Activated gamma-delta T cell treated with Interleukin-2 at 50 U/mL for 16 hours (primary cell): ENCODE measurements at places on chromosomes 7 and 10.

DNA sequence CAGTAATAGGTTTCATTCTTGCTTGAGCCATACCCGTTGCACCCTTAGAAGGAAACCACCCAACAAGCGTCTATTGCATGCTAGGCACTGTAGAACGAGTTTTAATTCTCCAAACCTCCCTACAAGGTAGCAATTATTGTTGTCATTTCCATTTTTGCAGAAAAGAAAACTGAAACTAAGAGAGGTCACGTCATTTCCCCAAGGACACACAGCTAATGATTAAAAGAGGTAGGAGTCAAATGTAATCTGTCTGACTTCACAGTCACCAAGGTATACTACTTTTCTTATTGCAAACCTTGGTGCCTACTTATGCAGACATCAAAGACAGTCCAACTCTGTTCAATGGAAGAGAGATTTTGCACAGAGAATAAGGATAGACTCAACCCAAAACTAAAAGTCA lies 49.1 kb upstream of the C1QL3 start:
- no peak for DNase-seq

DNA sequence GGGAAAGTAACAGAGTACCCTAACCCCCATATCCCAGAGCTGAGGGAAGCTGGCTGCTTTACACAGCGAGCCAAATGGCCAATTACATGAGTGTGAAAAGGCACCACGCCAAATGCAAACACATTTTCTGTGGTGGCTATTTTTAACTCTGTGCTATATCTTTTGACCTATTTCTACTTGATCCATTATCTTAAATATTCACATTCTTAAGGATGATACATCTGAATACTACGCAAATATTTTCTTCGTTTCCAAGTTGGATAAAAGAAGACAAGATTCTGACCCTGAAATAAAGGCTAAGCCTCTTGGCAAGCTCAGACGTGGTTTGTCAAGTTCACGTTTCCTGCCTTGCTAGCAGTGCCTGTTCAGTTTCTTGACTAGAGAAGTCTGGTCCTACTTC lies 146.7 kb upstream of the TMEM196 start:
- DNase-seq, result no peak

GRCh38 chr10:99451499-99451788 lies 21.0 kb upstream of the GOT1 start:
- DNase-seq, result no peak

DNA sequence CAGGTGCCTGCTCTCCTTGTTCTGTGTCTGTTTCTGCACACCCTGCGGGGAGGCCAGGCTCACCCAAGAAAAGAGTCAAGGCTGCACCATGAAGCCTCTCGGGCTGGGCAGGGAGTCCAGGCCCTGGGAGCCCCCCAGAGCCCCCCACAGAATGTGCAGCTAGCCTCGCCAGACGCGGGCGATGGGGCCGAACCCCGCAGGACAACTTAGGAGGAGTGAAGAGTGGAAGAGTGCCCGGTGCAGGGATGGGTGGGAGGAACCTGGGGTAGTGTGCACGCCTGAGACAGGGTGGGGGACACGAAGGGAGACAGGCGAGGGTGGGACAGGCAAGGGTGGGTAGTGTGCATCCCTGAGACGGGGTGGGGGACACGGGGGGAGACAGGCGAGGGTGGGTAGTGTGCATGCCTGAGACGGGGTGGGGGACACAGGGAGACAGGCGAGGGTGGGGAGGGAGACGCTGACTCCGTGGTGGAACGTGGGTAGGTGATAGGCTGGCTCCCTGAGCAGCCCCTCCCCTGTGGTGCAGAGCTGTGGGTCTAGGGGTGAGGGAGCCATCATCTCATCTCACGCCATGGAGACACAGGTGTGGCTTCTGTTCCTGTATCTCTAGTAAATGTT lies 615.4 kb downstream of the DNAJB6 start:
- DNase-seq, result no peak

GRCh38 chr7:50812841-50813475 lies 30.3 kb upstream of the GRB10 start:
- DNase-seq, result no peak

DNA sequence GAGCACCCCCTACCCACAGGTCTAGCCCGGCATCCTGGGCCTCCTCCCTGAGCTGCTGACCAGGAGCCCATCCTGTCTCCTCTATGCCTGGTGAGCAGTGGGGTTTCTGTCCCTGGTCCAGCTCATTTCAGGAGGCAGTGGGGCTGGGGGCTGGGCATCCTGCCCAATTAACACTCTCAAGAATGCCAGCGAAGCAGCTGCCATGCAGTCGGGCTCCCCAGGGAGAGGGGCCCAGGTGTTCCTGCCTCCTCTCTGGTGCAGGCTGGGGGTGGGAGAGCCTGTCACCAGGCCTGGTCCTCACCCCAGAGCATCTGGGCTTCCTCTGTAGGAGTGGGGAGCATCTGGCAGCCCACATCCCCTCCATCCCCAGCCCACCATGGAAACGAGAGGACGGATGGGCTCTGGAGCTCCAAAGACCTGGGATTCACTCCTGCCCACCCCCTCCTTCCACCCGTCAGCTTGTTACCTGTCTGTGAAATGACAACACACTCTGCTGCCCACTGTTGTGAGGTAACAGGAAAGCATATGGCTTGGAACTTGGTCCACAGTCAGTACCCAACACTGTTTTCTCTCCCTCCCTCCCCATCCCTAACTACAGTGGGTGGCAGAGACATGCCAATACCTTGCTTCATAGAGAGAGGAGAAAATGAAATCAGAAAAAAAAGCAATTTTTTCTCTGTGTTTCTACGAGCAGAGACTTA lies 69.1 kb downstream of the SLIT1 start:
- no peak for DNase-seq

GRCh38 chr10:68625316-68625921 lies 65.3 kb downstream of the TET1 start:
- no peak for DNase-seq

DNA sequence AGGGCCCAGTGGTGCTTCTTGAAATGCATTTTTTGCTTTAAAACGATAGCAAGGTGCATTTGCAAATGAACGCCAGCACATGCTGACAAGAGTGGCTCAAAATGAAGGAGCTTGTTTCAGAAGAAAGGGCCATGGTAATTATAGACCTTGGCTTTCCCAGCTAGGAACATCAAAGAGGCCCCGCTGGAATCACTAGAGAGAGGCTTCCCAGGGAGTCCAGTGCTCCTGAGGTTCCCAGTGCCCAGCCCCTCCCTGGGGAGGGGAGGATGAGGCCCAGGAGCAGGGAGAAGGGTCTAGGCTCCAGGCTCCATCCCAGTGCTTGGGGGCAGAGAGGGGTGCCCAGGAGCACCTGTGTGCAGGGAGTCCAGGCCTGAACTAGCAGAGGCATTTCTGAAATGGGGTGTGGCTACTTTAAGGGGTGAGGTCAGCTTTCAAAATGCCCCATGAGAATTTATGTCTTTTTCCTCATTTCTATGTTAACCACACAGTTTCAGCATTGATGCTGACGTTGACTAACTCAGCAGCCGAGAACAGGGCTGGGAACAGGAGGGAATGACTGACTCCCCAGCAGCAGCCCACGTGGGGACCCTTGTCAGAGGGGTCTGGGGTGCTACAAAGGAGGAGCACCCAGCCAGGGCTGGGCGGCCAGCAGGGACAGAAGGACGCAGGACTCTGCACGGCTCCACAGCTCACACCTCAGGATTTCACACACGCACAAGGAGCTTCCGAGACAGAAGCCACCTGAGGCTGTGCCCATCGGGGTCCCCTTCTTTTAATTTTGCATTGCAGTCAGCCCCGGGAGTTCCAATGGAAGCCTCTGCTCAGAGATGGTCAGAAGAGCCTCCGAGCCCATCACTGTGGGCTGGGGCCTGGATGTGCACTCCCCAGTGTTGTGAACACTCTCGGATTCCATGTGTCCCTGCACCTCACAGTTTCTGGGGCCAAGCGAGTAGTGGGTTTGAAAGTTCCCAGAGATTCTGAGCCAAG lies 570.2 kb downstream of the PTPRN2 start:
- no peak for DNase-seq

DNA sequence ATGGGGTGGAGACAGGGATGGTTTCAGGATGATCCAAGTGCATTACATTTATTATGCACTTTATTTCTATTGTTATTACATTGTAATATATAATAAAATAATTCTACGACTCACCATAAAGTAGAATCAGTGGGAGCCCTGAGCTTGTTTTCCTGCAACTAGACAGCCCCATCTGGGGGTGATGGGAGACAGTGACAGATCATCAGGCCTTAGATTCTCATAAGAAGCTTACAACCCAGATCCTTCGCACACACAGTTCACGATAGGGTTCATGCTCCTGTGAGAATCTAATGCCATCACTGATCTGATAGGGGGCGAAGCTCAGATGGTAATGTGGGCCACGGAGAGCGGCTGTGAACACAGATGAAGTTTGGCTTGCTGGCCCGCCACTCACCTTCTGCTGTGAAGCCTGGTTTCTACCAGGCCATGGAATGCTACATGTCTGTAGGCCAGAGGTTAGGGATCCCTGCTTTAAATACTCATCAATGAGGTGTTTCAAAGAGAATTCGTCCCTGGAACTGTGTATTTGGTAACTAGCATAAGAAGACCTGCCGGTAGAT lies 21.2 kb upstream of the PRKCQ start:
- DNase-seq, result peak; percentile 33

GRCh38 chr7:760006-760405 lies 32.9 kb upstream of the PRKAR1B start:
- no peak for DNase-seq

DNA sequence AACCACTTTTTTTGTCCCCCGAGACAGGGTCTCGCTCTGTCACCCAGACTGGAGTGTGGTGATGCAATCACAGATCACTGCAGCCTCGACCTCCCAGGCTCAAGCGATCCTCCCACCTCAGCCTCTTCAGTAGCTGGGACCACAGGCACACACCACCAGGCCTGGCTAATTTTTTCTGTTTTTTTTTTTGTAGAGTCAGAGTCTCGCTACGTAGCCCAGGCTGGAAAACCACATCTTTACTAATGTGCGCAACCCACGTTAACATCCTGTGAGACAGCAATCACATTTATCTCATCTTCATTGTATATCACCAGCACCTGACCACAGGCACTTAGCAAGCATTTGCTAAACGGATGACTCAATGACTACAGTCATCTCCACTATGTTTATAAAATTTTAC lies 77.8 kb upstream of the ATP6V0A4 start:
- DNase-seq, result peak; percentile 65

- DNase-seq, result no peak
Observed at GRCh38 chr10:2464483-2464882, 602.9 kb upstream of the PFKP start.

- no peak for DNase-seq
Observed at GRCh38 chr10:58887474-58887873, 289.0 kb upstream of the PHYHIPL start.

DNA sequence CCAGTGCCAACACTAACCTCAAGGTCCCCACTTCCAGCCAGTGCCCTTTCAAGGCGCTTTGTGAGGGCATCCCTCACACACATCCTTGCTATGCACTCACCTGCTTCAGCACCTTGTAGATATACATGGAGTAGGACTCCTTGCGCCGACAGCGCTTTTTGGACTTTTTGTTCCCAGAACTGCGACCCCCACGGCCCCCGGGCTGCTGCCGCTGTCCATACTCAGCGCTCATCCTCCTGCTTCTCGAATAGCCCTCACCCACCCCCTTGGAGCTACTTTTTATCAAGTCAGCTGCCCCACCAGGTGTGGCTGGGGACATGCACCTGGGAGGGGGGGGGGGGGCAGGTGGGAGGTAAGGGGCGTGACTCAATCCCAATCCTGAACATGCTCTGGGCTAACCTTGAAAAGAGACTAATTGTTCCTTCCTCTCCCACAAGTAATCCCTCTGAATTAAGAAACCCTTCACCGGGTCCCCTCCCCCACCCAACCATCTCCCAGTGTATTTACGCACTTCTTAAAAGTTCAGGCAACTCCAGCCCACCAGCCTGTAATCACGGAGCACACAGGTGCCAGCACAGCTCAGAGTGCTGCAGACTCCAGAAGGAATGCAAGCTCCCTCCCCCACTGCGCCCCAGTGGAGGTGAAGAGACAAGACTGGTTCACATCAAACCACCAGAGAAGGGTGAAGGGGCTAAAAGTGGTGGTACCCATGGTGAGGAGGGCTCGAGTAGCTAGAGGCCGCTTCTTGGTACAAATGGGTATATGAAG lies at the start of gene H2BK1:
TSS of gene H2BK1 (minus strand) at position 402 of the 768 bp plus-strand sequence. CDS start at position 232, 170 bp downstream.
- no peak for DNase-seq

DNA sequence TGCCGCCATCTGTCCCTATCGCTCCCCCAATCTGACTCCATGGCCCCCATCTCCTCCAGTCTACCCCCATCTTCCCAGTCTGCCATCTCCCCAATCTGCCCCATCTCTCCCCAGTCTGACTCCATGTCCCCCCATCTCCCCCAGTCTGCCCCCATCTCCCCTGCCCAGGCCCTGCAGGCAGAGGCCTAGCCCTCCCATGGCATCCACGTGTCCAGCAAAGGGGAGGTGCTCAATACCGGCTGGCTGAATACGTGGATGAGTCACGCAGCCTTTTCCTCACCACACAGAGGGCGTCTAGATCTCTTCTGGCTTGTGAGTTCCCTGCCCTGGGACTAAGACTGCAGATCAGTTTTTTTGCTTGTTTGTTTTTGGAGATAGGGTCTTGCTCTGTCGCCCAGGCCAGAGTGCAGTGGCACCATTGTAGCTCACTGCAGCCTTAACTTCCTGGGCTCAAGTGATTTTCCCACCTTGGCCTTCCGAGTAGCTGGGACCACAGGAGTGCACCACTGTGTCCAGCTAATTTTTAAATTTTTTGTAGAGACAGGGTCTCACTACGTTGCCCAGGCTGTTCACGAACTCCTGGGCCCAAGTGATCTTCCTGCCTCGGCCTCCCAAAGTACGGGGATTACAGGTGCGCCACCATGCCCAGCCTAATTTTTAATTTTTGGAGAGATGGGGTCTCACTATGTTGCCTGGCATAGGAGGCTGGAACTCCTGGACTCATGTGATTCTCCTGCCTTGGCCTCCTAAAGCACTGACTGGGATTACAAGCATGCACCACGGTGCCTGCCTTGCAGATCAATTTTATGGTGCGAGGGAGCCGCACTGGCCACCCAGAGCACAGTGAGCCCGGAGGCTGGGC lies 15.3 kb upstream of the GPR146 start:
- peak; percentile 55 for DNase-seq

DNA sequence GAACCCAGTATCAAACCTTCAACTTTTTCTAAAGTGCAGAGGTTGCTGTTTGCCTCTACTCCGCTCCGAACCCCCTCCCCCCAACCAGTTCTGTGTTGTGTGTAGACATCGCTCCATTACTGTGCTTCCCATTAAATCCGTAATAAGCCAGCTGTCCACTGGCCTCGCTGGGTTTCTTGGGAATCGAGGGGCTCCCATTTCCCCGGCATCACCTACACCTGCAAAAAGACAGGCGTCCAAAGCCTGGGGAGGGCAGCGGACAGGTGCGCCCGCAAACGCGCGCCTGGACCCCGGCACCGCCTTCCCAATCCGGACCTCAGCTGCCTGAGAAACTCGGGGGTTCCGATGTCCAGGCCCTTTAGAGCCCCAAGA lies 631 bp downstream of the RTKN2 start:
- no peak for DNase-seq

DNA sequence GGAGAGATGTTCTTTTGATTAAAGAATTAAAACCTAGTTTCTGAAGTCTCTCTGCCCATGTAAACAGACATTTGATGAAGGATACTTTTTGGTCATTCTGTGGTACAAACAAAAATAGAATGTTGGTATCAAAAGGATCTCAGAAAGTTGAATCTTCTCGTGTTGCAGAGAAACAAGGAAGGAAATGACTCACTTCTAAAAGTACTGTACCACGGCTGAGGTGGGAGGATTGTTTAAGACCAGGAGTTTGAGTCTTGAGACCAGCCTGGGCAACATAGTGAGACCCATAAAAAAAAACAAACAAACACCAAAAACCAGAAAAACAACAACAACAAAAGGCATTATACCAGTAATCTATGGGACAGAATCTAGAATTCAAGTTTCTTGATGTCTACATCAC lies 69.7 kb downstream of the PRSS58 start:
- no peak for DNase-seq

- no peak for DNase-seq
Observed at GRCh38 chr7:149824301-149824741, 13.9 kb upstream of the ZNF862 start.

GRCh38 chr7:73520673-73521635 lies 1.1 kb downstream of the BAZ1B start:
- no peak for DNase-seq
